ENCODE measurements at places on chromosomes 13 and 19. TPM values are rescaled to one million over a fixed set of nuclear protein-coding genes. Genes with fewer than 3 reads are reported as not detected.

Gene SERPINE3
- total RNA-seq, result not detected

Gene ZNF492
- total RNA-seq, result 1.9 TPM

Gene CEACAM4
- not detected for total RNA-seq

Gene TTC9B
- not detected for total RNA-seq
